ENCODE measurements at places on chromosomes 3 and 15. TPM values are rescaled to one million over a fixed set of nuclear protein-coding genes. Genes with fewer than 3 reads are reported as not detected.
A peak's percentile ranks its signal among the peaks of the same experiment; 100 is the strongest.

- no peak for DNase-seq
These were observed 160.8 kb downstream of the SYNPR start for GRCh38 chr3:63438826-63439371.

DNA sequence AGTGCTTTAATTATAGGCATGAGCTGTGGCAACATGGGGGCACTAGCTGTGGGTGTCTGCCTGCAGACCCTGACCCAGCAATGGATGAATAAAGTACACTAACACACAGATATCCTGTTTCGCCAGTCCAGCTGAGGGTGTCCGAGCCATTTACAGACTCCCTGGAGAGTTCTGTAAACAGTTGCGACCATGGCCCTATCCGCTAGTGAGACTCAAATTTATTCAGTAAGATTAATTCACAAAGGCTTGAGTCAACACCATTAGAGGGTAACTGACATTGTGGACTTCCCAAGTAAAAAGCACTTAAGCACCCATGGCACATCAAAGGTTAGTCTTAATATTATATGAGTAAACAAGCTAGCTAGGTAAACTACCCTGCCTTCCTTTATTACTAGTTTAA, 161.6 kb downstream of the TBL1XR1 start:
- DNase-seq = no peak

The GOLGA6D gene
- 0.10 TPM for total RNA-seq

- no peak for DNase-seq
These were observed 726 bp upstream of the PROK2 start for GRCh38 chr3:71785532-71786216.

The RBPMS2 gene
- 1.1 TPM for total RNA-seq

DNA sequence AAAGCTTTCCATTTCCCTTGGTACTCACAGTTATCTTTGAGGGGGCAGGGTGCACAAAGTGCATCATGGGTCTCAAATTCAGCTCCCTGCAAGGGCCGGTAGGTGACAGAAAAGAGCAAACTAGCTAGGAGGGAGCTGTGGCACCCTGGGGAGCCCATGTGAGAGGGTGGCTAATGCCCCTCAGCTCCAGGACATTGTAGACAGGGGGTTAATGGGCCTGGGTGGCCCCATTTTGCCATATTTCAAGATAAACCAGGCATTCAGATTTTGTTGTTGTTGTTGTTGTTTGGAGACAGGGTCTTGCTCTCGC, 3.7 kb upstream of the SLC6A6 start:
- no peak for DNase-seq

The DISP2 gene
- 0.03 TPM for total RNA-seq

DNA sequence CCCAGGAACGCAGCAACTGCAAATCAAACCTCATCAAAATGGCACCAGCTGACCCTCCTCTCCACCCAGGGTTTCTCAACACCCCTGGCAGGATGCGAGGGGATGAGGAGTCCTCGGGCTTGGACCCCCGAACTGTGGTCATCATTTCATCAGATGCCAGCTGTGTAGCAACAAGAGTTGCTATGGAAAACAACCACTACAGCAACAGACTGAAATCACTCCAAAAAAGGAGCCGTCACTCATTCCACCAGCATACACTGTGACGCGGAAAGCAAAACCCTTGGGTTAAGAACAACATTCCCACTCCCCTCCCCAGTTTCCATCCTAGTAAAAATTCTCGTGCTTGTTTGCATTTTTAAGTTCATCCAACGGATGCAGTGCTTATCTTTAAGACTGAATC, 40.1 kb downstream of the VGLL4 start:
- no peak for DNase-seq

DNA sequence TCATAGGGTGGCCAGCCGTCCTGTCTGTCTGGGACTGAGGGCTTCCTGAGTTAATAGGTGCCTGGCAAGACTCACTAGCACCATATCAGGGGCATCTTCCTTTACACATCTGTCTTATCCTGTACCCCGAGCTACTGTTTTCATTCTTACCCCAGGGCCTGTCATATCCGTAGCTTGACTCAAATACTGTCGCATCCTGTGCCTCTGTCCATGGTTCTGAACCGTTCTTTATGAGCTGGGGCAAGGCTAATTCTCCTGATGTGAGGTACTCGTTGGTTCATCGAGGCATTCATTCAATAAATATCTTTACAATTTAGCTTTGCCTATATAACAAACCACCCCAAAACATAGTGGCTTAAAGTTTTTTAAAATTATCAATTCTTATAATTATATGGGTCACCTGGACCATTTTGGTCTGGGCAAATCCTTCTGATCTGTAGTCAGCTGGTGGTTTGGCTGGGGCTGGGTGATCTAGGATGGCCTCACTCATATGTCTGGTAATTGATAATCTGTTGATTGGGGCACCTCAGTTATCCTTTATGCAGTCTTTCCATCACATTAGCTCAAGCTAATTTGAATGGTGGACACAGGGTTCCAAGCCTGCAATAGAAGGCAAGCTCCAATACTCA, 121.2 kb downstream of the TLE3 start:
- DNase-seq = no peak

- DNase-seq = peak; percentile 54
These were observed 4.4 kb upstream of the GABRR3 start for GRCh38 chr3:98039322-98040024.

The GNAT1 gene
- total RNA-seq = 0.10 TPM

The SPINK8 gene
- total RNA-seq = not detected

DNA sequence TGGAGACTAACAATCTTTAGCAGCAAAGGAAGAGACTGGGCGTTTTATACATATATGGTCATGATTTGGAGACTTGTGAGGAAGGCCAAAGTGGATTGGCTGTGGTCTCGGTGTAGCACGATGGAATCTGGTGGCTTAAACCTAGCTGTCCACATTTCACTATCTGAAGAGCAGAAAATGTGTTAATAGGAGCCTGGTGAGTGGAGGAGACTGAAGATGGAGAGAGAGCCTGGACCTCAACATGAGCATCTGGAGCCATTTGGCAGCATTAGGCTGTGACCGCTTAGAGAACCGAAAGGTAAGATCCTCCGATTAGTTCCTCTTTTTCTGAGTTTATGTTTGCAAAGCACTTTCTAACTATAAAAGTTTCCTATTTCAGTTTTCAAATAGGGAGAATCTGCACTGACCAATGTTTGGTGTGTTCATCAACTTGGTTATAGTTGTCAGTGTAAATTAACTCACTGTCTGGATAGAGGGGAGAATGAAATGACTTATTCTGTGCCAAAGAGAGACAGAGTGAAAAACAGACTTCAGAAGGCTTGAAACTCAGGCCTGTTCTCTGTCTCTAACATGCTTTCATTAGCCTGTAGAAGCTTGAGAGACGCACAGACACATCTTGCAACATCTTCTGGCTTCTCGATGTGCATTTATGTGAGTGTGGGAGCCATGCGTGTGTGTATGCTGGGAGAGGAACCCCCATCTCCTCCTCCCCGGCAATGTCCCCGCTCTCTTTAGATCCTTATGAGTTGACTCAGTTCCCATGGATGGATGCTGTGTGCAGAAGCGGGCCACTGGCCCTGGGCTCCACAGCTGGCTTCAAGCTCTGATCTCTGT, 244.7 kb upstream of the TBL1XR1 start:
- DNase-seq = no peak

DNA sequence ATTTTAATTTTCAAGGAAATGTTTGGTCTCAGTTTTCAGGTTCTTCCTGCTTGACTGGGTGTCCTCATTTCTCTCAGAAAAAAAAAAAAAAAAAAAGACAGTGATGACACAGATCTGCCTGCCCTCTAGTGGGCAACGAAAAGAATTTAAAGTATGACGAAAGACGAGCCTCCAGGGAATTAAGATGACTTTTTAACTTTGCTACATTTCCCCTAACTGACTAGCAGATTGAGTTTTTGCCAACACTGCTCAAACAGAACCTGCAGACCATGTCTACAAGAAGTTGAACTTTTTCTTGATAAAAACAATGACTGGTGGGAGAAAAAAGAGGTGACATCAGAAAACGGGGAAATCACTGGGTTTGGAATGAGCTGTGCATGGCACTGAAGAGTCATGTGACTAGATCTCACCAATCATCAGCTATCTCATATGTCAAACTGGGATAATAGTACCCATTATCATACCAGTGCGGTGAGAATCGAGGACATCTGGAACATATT, 40.8 kb downstream of the EOMES start:
- peak; percentile 33 for DNase-seq

DNA sequence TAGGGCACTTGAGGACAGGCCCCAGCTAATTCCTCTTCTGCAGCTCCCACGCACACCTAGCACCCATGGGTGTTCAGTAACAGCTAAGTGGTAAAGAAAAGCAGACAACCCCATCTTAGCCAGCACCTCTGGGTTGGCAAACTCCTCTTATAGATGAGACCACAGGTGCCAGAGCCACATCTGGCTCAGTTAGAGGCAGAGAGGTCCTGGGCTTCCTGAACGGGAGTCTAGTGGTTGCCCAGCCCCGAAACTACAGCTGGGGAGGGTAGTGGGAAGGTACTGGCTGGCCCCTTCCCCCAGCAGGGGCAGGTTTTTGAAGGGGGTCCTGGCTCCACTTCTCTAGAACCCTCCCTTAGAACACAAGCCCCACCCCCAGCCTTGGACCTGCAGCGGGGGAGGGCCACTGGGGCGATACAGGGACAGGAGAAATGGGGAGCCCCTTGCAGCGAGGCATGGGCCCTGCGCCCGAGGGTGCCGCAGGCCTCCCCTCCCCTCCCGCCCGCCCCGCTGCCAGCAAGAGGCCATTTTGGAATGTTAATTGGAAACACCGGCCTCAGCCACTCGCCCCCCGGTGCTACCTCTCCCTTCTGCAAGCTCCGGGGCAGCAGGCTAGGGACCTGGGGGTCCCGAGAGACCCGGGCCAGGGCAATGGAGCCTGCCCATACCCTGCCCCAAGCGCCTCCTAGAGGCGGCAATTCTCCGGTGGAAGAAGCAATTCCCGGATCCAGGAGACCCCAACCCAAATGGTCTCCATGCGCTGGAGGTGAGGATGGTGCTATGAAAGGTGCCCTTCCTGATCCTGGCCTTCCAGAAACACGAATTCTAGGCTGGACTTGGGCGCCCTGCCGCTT, 1.5 kb downstream of the DUSP7 start:
- no peak for DNase-seq

GRCh38 chr3:136860541-136860940, 1.5 kb upstream of the NCK1 start:
- DNase-seq = no peak

DNA sequence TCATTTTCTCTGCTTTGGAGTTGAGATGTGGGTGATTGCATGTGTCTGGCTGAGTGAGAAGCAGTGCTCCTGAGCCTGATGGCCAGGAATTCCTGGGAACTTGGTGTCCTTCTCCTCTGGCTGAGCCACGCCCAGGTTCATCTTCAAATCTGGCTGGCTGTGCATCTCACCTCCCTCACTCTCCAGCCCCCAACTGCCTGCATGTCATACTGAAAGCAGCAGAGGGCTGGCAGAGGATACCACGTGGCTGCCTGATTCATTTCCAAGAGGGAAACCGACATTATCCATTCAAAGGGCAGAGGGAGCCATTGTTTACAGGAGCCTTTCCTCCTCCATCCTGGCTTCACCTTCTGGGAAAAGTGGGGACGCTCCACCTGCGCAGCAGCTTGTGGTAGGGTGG, 57.4 kb downstream of the ABHD5 start:
- no peak for DNase-seq

The LRTM1 gene
- total RNA-seq = not detected

DNA sequence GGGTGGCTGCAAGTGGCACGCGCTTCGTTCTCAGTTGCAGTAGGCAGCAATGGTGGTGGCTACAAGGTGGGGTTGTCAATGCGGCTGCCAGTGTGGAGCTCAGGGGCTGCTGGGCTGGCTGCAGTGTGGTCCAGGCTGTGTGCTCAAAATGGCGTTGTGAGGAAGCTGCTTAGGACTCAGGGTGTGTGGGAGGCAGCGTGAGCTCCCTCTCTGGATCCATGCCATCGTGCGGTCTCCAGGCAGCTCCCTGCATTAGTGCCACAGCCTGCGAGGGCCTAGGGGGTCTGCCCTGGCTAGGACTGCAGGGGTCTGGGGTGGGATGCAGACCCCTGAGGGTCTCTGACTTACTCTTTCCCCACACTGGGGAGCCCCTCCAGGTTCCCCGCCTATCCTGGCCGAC, 397.2 kb downstream of the OCA2 start:
- no peak for DNase-seq

GRCh38 chr3:111541391-111541790, 606 bp upstream of the CD96 start:
- DNase-seq = no peak

The FHIT gene
- total RNA-seq = 18.8 TPM

DNA sequence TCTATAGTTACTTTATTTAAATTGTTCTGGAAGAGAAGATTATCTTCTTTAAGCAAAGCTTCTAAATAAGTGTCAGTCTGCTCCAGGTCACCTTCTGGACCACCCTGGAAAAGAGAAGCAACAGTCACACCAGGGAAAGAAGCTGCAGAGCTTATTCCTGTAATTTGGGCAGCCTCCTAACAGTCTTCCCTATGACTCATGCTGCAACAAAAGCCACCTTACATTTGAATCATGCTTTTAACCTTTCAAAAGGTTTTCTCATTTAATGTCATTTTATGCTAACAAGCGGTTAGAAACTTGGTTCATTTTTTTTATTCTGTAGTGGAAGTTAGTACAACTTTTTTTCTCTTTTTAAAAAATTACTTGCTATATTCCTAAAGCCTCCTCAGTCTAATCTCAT, 5.3 kb upstream of the GUCA1C start:
- DNase-seq = no peak

DNA sequence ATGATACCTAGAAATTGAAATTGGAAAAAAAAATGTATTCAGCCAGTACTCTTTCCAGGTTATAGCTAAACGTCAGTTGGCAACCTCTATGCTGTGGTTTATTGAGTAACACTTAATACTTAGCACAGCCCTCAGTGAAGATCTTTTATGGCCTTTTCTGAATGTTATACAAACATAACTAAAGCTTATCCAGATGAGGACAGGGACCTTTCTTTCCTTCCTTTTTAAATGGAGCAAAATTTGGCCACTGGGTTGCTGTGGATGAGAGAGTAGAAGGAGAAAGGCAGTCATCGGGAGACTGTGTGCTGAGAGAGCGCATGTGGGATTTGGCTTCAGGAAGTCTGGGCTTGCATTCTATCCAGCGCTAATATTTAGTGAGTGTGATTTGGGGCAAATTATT, 36.1 kb downstream of the IGF1R start:
- DNase-seq = no peak

DNA sequence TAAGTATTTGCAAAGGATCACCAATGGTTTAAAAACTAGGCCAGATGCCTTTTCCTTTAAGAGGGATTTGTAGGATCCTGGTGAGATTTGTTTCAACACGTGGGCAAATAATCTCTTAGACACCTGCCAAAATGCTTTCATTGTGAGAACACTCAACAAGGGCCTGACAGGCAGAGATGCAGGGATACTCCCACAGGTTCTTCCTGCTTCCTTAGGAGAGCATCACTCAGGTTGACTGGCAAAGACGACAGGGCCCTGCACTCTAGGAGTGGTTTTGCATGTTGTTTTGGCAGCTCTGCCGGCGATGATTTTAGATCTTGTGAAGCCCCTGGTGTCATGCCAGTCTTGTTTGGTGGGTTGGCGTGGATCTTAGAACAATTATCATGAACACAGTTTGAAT, 184.5 kb downstream of the NR1D2 start:
- no peak for DNase-seq

The TSC22D2 gene
- total RNA-seq = 37.8 TPM

- DNase-seq = no peak
These were observed 20.3 kb upstream of the XIRP1 start for GRCh38 chr3:39212665-39213064.
